Hair follicular keratinocyte (primary cell): ENCODE measurements at places on chromosomes 6 and 20. TPM values are rescaled to one million over a fixed set of nuclear protein-coding genes. Genes with fewer than 3 reads are reported as not detected.

Gene PSORS1C2
- not detected in 2 replicates for total RNA-seq

Gene TRIM10
- not detected in 2 replicates for total RNA-seq

Gene VIP
- not detected in 2 replicates for total RNA-seq

Gene LY86
- not detected in 2 replicates for total RNA-seq

Gene LKAAEAR1
- total RNA-seq: 2.6 TPM in 1 of 2 replicates, not detected in the other

Gene RSPH3
- total RNA-seq: 2.0 and 4.5 TPM in 2 replicates
